Suprapubic skin (tissue), 4 donors: ENCODE measurements at places on chromosomes 5 and 9.
A peak's percentile ranks its signal among the peaks of the same experiment; 100 is the strongest.

- peak; percentile 58 for DNase-seq
Observed at GRCh38 chr9:113570106-113570505, 106.6 kb downstream of the RGS3 start.

GRCh38 chr5:149299451-149300054 lies 27.9 kb downstream of the AFAP1L1 start:
- no peak for DNase-seq

DNA sequence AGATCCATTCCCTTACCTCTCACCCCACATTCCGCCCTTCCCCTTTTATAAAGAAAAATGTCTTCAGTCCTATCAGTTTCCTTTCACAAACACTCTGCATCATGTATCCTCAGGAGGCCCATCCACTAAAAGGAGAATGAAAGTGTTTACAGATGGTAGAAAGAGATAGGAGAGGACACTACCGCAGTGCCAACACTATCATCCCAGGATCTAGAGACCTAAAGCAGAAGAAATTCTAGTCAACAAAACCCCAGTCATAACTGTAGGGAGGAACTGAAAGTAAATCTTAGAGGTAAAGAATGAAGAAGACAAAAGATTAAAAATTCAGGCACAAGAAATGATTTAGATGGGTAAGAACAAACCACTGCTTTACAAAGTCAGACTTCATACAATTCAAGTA lies 114.1 kb downstream of the MLLT3 start:
- no peak for DNase-seq

- no peak for DNase-seq
Observed at GRCh38 chr5:88188458-88189132, 80.0 kb downstream of the TMEM161B start.

DNA sequence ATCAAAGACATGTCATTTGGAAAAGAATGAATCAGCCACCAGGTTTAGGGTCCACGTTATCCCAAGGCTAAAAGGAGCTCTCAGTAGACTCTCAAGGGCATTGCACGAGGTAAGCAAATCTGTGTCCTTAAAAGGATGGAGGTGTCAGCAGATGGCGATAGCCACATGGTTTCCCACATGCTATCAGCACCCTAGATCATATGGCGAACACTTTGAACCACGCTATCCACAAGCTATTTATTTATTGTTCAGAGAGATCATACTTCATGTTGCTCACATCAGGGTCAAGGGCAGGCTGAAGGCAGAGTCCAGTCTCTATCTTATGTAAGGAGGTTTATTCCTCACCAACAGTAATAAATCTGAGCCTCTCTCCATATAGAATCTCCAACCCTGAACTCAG lies 43.7 kb downstream of the CDH6 start:
- DNase-seq = no peak

DNA sequence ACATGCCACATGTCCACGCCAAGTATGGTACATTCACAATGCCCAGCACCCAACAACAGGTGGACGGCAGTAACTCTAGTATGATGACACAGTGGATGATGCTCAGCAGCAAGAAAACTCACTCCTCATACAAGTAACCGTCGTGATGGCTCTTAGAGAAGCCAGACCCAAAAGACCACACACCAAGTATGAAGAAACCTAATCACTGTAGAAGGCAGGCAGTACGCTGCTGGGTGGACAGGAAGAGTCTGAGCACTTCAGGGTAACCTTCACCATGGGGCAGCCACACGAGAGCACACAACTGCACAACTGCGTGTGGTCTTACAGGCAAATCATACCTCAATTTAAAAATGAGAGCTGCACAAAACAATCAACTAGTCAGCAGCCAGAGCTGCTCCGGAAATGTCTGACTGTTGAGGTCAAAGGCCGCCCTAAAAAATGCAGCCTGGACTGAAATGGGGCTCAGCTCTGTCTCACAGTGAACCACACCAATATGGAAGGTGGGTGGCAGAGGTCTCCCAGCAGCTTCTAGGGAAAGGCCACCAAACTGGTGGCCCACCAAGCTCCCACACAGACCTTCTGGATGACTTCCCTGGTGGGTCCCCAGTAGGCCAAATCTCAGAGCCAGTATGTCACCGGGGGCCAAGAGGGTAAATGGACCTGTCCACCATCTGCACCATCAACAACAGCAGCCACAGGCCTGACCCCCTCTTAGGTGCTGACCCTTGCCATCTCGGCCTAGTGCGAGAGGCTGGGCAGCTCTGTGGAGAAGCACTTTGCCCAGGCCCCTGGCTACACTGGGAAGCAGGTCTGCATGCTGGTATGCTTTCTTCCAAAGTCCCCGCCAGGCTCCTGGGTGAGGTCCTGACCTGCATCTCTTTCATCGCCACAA lies 17.8 kb downstream of the BICD2 start:
- peak; percentile 52 for DNase-seq

GRCh38 chr5:18720002-18720401 lies 1085.7 kb downstream of the TAF11L14 start:
- no peak for DNase-seq

DNA sequence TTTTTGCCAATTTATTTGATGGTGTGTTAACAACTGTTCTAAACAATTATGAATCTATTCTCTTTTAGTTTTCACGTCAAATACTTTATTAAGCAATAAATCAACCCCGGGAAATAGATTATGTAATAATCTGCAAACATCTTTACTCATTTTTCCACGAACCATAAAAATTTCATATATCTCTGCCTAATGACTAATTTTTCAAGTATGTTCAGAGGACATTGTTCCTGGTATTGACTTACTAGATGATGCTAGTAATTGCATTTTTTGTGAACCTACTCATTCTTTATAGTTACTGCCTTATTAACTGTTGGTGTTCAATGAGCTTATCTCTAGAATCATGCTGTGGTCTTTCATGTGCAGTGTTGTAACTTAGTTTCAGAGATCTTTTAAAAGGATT lies 41.0 kb upstream of the FBN2 start:
- DNase-seq = no peak

GRCh38 chr5:172775326-172776234 lies 4.6 kb upstream of the DUSP1 start:
- peak; percentile 96 for DNase-seq

GRCh38 chr5:181008136-181008535 lies 19.5 kb downstream of the BTNL3 start:
- no peak for DNase-seq

DNA sequence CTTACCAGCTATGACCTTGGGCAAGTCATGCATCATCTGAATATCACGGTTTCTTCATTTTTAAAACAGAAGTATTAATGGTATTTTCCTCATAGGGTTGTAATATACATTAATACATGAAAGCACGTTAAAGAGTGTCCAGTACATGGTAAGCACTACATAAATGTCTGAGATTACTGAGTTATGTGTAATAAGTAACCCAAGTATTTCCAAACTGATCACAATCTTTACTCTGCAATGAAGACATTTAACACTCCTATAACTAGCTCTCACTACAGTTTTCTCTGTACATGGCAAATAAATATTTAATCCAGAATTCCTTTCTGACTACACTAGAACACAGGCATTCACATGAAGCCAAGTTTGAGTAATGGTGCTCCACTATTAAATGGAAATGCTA lies 4.0 kb downstream of the GLDC start:
- no peak for DNase-seq

DNA sequence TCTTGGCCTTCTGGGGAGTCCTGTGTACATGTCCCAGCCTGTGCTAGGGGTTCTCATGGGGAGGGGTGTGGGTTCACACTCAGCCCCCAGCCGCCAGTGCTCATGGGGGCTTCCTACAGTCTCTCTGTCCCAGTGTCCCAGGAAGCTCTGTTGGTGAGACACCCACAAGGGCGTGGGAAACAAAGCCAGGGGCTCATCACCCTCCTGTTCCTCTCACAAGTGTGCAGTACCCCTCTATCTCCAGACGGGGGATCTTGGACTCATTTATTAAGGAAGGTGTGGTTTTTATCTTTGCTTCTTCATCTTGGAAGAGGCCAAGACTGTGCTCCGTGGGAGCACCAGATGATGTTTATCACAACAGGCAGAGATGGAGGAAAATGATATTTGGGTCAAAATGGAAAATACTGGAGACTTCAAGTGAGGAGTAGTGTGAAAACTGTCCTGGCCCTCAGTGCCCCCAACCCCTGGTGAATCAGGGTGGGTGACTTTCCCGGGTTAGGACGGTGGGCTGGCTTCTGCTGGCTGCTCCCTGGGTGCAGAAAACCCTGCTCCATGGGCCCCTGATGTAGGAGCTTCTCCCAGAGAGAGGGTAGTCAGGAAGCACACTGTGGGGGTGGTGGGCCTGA lies 15.2 kb downstream of the TMEM171 start:
- DNase-seq = no peak

- DNase-seq = no peak
Observed at GRCh38 chr5:108649106-108649505, 98.6 kb upstream of the FER start.

DNA sequence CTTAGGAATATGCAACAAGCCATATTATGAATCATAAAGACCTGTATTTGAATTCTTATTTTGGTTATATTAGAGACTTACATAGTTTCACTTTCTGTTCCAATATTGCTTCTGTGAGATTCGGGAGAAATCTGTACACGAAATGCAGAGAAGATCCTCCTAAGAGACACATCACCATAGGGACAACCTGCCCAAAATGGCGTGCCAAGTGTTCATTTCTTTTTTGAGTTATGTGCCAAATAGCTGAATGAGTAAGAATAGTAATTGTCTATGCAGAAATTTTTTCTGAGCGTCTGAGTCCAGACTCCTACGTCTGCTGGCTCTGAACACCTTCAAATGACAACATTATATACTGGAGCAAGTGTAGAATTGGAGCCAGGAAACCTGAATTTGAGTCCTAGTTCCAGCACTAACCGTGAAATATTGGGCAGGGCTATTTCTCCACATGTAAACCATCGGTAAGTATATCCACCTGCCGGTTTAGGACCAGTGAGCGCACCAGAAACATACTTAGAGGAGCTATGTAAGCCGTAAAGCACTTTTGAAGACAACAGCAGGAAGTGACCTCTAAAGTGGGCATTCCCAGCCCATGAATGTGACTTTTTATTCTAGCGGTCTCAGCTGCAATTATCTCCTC lies 163.9 kb upstream of the DMRT1 start:
- DNase-seq = no peak

- no peak for DNase-seq
Observed at GRCh38 chr5:7434914-7435313, 39.0 kb downstream of the ADCY2 start.
